ENCODE measurements at places on chromosomes 6 and 20. TPM values are rescaled to one million over a fixed set of nuclear protein-coding genes. Genes with fewer than 3 reads are reported as not detected.

SYNDIG1 gene
- total RNA-seq, result 0.27 TPM

- DNase-seq, result no peak
These were observed 246.1 kb downstream of the RIMS1 start for GRCh38 chr6:72132427-72132826.

DNA sequence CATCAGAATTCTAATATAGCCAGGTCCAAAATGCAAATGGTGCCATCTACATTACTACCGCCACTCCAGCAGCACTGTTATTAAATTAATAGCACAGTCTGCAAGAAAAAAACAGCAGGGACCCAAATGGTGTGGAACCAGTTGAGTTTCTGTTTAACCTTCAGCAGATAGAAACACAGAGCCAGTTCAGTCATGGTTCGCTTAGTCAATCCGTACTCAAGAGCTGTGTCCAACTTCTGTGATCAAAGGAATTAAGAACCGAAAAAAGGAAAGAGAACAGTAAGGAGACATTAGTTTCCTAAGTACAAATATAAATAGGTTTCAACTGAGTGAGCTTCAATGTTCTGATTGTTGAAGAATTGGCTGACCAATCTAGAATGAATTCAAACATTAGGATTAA, 107.7 kb downstream of the TRDN start:
- no peak for DNase-seq

- DNase-seq, result no peak
These were observed 410.5 kb downstream of the PTPRT start for GRCh38 chr20:42779216-42779615.
